ENCODE measurements at places on chromosomes 12 and 14. TPM values are rescaled to one million over a fixed set of nuclear protein-coding genes. Genes with fewer than 3 reads are reported as not detected.

DNA sequence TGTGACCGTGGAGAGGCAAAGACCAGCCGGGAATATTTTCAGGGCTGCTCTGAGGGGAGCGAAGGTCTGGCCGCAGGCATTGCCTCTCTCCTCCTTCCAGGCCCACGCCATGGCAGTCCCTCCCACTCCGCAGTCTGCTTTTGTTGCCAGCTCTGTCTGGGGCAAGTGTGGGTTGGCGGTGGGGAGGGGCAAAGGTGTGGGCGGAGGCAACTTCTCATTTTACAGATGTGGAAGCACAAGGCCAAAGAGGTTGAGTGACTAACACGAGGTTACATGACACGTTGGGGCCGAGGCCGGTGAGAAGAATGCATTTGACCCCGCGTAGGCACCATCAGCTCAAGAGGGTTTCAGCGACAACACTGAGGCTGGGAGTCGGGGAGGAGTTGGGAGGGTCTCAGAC is 6.1 kb upstream of the FAIM2 start:
- peak; percentile 13 for DNase-seq

GRCh38 chr12:88960213-88960878 is 380.1 kb upstream of the KITLG start:
- DNase-seq = no peak

Gene INHBE
- total RNA-seq = 0.34 TPM

- no peak for DNase-seq
These were observed 5.3 kb downstream of the DYRK4 start for GRCh38 chr12:4567073-4567881.

Gene KCNJ8
- not detected for total RNA-seq

DNA sequence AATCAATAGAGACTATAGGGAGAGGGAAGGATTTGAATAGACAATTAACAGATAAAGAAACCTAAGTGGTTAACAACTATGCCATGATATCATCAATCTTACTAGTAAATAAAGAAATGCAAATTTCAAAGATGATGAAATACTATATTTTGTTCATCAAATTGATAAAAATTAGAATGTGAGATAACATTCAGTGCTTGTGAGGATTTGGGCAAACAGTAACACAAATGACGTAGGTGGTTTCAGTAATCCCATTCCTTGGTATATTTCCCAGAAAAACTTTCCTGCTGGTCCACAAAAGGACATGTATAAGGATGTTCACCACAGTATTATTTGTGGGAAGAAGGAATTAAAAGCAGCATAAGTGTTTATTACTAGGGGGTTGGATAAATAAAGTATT is 136.0 kb downstream of the ERC1 start:
- DNase-seq = no peak

- DNase-seq = no peak
These were observed at the start of gene REM2 for GRCh38 chr14:22883173-22883976. TSS of gene REM2 (plus strand) at chr14:22883222. CDS start at chr14:22883288, 66 bp downstream.

GRCh38 chr14:67652189-67652588 is 22.2 kb downstream of the VTI1B start:
- DNase-seq = no peak

- no peak for DNase-seq
These were observed 15.6 kb downstream of the MVK start for GRCh38 chr12:109589240-109589590.

- DNase-seq = no peak
These were observed 169.9 kb downstream of the KIF21A start for GRCh38 chr12:39272871-39273655.

GRCh38 chr12:5488626-5488955 is 56.7 kb downstream of the NTF3 start:
- no peak for DNase-seq

DNA sequence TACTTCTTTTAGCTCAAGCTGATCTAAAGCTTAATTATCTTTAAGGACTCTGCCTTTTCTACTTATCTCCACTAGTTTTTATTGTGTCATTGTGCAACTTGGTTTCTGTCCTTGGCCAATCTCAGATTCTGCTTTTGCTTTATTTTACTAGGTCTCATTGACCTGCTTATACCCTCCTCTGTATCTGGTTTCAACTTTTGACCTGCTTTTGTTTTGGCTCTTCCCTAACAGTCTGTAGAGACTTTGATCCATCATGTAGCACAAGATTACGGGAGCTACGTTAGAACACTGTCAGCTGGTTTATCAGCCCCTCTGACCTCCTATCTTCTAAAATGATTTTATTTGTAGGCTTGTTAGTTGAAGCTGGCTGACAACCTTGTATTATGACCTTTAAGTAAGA is 43.6 kb downstream of the ZCRB1 start:
- no peak for DNase-seq

Gene MSI1
- 2.7 TPM for total RNA-seq

DNA sequence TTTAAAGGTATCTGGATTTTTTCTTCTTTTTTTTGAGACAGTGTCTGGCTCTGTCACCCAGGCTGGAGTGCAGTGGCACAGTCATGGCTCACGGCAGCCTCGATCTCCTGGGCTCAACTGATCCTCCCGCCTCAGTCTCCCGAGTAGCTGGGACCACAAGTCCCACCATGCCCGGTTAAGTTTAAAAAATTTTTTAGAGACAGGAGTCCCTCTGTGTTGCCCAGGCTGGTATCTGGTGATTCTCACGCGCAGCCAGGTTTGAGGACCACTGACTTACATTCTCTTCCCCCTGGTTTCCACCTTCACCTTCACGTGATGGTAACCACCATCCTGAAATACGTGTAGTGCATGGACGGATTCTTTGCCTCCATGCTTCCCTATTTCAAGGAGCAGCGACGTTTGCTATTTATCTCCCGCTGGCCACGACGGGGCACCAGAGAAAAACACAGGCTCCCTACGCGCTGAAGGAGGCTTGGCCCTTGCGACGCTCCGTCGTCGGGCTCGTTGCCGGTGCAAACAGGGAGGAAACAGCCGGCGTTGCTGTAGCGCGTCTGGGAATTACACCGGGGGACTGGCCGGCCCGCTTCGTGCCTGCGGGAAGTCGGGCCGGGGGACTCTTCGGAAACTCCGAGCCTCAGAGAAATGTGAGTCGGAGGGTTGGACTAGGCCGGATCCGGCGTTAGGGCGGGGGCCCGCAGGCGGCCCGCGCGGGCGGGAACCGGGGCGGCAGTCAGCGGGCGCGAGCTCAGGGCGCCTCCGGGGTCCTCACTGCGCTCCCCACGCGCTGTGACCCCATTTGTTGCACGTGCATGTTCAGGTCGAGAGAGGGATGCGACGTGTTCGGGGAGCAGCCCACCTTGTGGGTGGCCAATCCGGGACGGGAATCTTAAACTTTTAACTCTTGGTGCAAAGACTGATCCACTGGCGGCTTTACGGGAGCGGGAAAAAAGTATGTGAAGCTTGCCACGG is at the start of gene TCHP:
Gene TCHP (plus strand): TSS at position 492 of the 969 bp plus-strand sequence. CDS start 2,753 bp downstream, outside the sequence.
- peak; percentile 85 for DNase-seq

GRCh38 chr14:53167602-53168328 is 14.6 kb upstream of the DDHD1 start:
- no peak for DNase-seq

Gene BTBD6
- total RNA-seq = 39.5 TPM

Gene LHX5
- not detected for total RNA-seq

DNA sequence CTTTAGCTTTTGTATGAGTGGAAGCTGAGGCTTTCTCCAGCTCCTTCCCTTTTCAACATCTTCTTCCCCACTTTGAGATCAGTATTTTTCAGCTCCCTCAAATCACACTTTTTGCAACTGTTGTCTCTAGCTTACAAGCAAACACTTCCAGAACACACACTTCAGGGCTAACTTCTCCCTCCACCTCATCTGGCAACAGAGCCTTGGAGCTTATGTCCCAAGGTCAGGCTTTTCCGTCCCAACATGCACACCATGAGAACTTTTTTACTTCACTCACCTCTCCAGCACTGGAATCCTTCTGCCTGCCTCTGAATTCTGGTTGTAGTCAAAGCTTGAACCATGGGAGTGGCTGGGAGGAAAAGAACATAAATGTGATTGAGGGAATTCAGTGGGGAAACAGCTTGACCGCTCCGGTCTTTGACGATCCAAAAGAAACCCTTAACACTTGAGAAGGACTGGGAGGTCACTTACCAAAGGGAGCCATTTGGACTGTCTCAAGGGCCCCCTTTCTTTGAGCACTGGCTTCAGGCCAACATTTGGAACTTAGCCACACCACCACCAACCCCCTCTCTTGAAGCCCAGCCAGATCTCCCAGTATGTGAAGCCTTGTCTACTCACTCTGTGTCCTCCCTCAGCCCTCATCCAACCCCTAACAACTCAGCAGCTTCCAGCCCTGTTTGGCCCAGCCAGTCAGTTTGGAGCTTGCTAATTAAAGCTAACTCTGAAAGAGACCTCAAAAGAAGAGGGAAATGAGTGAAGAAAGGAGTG is 3.9 kb upstream of the BLOC1S1 start:
- DNase-seq = no peak

Gene TAS2R9
- not detected for total RNA-seq

Gene OTX2
- not detected for total RNA-seq

Gene PIGH
- 17.1 TPM for total RNA-seq

DNA sequence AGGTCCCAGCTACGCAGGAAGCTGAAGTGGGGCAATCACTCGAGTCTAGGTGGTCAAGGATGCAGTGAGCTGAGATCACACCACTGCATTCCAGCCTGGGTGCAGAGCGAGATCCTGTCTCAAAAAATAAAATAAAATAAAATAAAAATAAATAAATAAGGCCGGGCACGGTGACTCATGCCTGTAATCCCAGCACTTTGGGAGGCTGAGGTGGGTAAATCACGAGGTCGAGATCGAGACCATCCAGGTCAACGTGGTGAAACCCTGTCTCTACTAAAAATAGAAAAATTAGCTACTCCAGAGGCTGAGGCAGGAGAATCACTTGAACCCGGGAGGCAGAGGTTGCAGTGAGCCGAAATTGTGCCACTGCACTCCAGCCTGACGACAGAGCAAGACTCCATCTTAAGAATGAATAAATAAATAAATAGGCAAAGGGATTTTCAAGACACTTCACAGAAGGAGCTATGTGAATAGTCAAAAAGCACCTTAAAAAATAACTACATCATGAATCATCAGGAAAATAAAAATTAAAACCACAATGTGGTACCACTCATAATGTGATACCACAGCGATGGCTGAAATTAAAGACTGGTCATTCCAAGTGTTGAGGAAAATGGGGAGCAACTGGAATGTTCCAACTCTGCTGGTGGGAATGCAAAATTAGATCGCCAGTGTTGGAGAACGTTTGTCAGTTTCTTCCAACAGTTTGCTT is 92.9 kb upstream of the TBX3 start:
- no peak for DNase-seq

GRCh38 chr14:75871181-75871880 is 110.5 kb downstream of the TGFB3 start:
- no peak for DNase-seq

Measured in activated CD4-positive, alpha-beta memory T cell treated with anti-CD3 and anti-CD28 coated beads for 36 hours (primary cell).